ENCODE measurements at places on chromosomes 2 and 18. TPM values are rescaled to one million over a fixed set of nuclear protein-coding genes. Genes with fewer than 3 reads are reported as not detected.

DNA sequence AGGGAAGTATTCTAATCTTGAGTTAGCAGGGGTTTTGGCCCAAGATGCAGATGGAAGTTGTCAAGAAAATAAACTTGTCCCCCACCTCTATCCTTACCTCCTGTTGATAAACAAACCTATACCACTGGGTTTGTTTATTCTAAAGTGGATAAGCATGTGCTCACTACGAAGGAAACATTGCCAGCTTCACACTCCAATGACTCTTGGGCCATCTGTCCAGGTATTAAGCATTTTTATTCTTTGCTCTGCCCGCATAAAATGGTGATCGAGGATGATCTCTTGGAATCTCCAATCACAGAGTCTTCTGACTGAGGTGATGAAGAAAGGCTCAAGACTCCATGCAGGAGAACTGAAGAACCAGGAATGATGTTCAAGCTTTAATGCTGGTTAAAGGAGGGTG lies 1908.4 kb upstream of the PIK3C3 start:
- no peaks in the 10 kb centered on the region for H3K27me3 ChIP-seq
- no peak for DNase-seq
- no peak overlapping the region for H3K4me3 ChIP-seq
- peaks cover 5% of the 10 kb centered on the region for H3K4me1 ChIP-seq
- H3K36me3 ChIP-seq, result no peaks in the 10 kb centered on the region

GRCh38 chr2:168686452-168687191 lies 115.8 kb upstream of the NOSTRIN start:
- H3K36me3 ChIP-seq, result peaks cover 3% of the 10 kb centered on the region
- H3K27me3 ChIP-seq, result peaks cover 2% of the 10 kb centered on the region
- H3K27ac ChIP-seq, result peak overlapping the region; percentile 68
- H3K4me1 ChIP-seq, result peaks cover 10% of the 10 kb centered on the region

PREB gene
- total RNA-seq, result 42.9 TPM

DNA sequence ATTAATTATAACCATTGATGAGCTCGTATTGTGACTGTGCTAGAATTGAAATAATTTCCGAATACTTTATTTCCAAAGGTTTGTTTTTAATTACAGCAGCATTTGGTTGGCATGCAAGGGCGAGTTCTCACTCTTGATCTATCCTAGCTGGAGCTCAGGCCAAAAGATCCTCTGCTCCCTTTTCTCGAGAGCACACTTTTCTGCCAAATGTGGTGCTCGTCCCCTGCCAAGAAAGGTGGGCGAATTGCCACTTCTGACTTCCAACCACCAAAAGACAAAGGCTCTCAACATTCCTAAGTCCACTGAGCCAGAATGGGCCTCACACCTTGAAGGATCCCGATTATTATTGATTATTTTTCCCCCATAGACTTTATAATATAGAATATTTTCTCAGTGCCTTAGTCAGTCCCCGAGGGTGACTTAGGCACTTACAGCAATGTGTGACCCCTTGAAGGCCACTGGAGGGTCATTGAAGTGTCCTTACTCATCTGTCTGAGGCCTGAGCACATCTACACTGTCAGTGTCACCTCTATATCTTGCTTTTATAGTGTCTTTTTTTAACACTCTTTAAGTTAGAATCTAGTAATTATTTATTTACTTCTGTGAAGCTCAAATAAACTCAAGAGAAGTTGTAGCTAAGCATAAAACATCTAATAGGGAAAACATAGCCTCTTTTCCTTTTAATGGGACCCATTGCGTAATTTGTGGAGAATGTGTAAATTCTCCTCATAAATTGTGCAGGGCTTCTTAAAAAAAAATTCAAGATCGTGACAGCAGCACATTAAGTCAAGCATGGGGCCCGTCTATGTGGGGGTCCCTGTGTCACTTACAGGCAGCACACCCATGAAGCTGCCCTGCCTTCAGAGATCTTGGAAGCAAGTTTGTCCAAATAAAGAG lies 98.3 kb downstream of the MEIS1 start:
- H3K36me3 ChIP-seq, result no peaks in the 10 kb centered on the region
- H3K27ac ChIP-seq, result no peak overlapping the region
- H3K4me1 ChIP-seq, result no peaks in the 10 kb centered on the region
- DNase-seq, result no peak
- H3K27me3 ChIP-seq, result no peaks in the 10 kb centered on the region

GCG gene
- total RNA-seq, result not detected

DNA sequence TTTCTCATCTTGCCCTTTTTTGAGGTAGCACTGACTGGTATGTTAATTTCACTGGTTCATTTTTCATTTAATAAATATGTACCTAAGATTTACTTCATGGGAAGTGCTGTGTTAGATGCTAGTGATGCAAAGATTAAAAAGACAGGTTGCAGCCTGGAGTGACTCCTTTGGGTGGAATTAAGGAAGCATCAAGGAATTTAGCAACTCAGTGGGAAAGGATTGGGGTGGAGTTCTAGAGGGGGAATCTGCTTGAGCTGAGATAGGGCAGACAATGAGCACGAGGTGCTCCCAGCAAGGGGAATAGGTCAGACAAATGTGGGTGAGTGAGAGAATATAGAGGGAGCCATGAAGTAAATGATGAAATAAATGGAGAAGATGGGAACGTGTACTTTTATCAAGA lies 57.0 kb downstream of the LYPD6 start:
- H3K4me3 ChIP-seq, result no peak overlapping the region
- no peaks in the 10 kb centered on the region for H3K36me3 ChIP-seq
- H3K27ac ChIP-seq, result no peak overlapping the region
- H3K4me1 ChIP-seq, result peaks cover 4% of the 10 kb centered on the region

CCDC150 gene
- total RNA-seq, result 12.4 TPM

DNA sequence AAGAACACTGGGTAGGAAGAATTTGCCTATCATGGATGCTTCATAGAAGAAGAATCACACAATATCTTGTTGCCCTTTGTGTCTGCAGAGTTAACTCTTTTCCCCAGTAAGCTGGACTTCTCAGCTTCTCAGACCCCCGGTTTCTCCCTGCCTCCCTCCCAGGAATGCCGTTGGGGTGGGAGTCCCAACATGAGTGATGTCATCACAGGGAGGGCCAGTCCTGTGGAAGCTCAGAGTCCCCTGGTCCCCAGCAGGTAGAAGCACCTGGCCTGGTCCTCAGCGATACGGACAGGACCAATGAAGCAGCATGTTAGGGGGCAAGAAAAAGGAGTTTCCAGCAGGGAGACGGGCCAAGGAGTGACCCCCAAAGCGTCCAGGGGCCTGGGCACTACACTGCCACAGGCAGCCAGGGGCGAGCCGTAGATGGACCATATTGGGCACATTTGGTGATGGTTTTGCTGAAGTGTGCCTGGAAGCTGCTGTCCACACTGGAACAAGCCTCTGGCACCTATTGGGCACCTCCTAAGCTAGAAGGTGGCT lies 235.9 kb upstream of the SMAD2 start:
- no peak overlapping the region for H3K4me3 ChIP-seq
- no peak for DNase-seq
- no peak overlapping the region for H3K27ac ChIP-seq
- H3K27me3 ChIP-seq, result peaks cover 4% of the 10 kb centered on the region

GRCh38 chr2:25514043-25514637 lies 159.2 kb downstream of the DTNB start:
- peaks cover 15% of the 10 kb centered on the region for H3K4me1 ChIP-seq
- no peak overlapping the region for H3K4me3 ChIP-seq
- no peak for DNase-seq
- H3K27ac ChIP-seq, result no peak overlapping the region

DNA sequence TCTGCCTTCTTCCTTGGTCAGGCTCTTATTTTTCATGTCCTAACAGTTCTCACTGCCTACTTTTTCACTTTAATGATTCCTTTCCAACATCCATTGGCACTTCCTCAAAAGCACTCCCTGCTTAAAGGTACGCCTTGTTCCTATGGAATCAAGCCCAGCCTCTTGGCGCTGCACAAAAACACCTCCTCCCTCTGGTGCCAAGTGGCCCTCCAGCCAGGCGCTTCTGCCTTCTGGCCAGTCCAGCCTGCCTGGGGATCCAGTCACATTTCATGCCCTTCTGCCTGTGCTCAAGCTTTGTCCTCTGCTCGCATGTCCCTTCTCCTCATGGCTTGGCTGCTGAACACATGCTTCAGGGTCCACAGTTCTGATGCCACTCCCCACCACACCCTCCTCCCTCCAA lies 6.3 kb downstream of the TPRKB start:
- H3K4me1 ChIP-seq, result peaks cover 8% of the 10 kb centered on the region

DNA sequence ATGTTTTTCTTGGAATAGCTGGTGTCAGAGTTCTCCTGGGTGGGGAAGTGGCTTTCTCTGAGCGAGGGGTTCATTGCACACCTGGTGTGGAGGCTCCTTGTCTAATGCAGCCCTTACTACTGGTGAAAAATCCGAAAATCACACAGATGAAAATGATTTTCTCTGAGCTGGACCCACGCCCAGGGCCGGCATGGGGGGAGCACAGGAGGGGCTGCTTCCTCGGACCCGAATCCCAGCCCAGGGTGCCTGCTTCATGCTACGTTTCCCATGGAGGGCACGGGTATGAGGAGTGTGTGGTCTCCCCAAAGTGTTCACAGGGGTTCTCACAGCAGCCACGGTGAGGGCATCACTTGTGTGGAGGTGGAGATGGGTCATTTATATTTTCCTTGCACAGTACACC lies 288.0 kb upstream of the HDAC4 start:
- H3K4me1 ChIP-seq, result peaks cover 16% of the 10 kb centered on the region
- no peak for DNase-seq
- no peak overlapping the region for H3K4me3 ChIP-seq
- no peak overlapping the region for H3K27ac ChIP-seq
- H3K36me3 ChIP-seq, result no peaks in the 10 kb centered on the region

GRCh38 chr2:17476830-17477229 lies 41.4 kb downstream of the RAD51AP2 start:
- no peaks in the 10 kb centered on the region for H3K36me3 ChIP-seq
- H3K27me3 ChIP-seq, result peaks cover 2% of the 10 kb centered on the region
- H3K4me1 ChIP-seq, result no peaks in the 10 kb centered on the region
- H3K27ac ChIP-seq, result no peak overlapping the region
- DNase-seq, result no peak

- DNase-seq, result no peak
- no peaks in the 10 kb centered on the region for H3K4me1 ChIP-seq
- no peaks in the 10 kb centered on the region for H3K36me3 ChIP-seq
- H3K27ac ChIP-seq, result no peak overlapping the region
These were observed 5.6 kb downstream of the KCNE4 start for GRCh38 chr2:223057569-223057968.

MRPL19 gene
- 40.1 TPM for total RNA-seq

DNA sequence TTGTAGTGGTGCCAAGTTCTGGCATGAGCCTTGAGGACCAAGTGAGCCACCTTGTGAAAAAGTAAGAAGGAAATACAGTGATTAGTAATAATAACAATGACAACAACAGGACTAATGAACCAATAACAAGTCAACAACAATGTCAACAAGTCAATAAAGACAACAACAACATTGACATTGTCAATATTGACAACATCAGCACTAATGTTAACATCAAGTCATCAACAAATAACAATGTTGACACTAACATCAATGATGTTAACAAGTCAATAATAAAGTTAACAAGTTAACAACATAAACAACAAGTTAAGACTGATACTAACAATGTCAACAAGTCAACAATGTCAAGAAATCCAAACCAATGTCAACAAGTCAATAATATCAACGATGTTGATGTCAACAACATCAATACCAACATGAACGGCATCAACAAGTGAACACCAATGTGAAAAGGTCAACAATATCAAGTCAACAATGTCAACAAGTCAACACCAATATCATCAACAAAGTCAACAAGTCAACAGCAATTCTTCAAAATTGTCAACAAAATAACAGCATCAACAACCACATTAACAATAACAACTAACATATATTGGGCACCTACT lies 24.0 kb downstream of the LCT start:
- DNase-seq, result no peak
- H3K27me3 ChIP-seq, result no peaks in the 10 kb centered on the region
- no peak overlapping the region for H3K4me3 ChIP-seq
- H3K36me3 ChIP-seq, result peaks cover 3% of the 10 kb centered on the region

DNA sequence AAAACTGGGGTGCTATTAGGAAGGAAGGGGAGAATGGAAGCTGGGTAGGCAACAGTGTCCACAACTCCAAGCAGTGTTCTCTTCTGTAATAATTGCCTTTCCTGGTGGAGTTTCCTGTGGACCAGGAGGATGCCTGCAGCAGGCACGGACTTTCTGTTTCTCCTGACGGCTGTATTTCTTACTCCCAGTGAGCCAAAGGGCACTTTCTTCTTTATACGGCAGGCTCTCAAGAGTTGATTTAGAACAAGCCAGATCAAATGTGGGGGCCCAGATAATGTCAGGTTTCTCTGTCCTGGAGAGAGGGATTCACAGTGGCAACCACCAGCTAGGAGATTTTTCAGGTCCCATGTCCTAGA lies 13.0 kb upstream of the PROC start:
- H3K36me3 ChIP-seq, result no peaks in the 10 kb centered on the region
- peaks cover 20% of the 10 kb centered on the region for H3K4me1 ChIP-seq
- DNase-seq, result no peak
- no peak overlapping the region for H3K27ac ChIP-seq
- H3K27me3 ChIP-seq, result peaks cover 2% of the 10 kb centered on the region

GRCh38 chr2:187541086-187542085 lies 12.8 kb downstream of the TFPI start:
- DNase-seq, result no peak
- H3K27me3 ChIP-seq, result peaks cover 4% of the 10 kb centered on the region
- peak overlapping the region; percentile 26 for H3K27ac ChIP-seq
- H3K4me1 ChIP-seq, result peaks cover 33% of the 10 kb centered on the region

DNA sequence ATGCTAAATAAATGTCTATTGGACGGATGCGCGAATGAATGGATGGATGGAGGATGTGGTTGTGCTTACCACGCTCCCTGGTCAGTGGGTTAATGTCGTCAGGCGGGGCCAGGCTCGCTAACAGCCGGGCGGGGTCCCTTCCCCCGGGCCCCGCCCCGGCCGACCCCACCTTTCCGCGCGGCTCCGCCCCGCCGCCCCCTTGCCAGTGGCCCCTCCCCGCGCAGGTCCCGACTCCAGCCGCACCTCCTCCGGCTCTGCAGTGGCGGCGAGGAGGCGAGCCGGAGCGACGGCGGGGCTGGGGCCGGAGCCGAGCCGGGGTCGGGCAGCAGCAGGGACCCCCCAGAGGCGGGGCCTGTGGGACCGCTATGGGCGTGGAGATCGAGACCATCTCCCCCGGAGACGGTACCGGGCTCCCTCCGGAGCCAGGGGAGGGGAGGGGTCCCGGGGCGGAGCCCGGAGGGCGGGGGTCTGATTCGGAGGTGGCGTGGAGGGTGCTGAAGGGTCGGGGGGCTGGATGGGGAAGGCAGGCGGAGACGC lies at the start of gene FKBP1B:
Gene FKBP1B (plus strand): TSS at position 257 of the 537 bp plus-strand sequence. CDS start 109 bp downstream, at position 366.
- H3K4me3 ChIP-seq, result peak within 1 kb of the TSS; percentile 95
- peaks cover 3% of the 10 kb centered on the region for H3K27me3 ChIP-seq
- DNase-seq, result peak; percentile 65
- H3K27ac ChIP-seq, result peak within 1 kb of the TSS; percentile 57
- H3K4me1 ChIP-seq, result peaks cover 19% of the 10 kb centered on the region

GRCh38 chr18:65429601-65430000 lies 321.2 kb upstream of the CDH7 start:
- no peak overlapping the region for H3K27ac ChIP-seq
- no peak for DNase-seq
- no peaks in the 10 kb centered on the region for H3K4me1 ChIP-seq
- no peaks in the 10 kb centered on the region for H3K27me3 ChIP-seq

Data from endothelial cell (in vitro differentiated cells).